Activated naive CD4-positive, alpha-beta T cell (primary cell): ENCODE measurements at places on chromosomes 4 and X.

GRCh38 chrX:154991039-154991438, 31.5 kb downstream of the F8 start:
- no peak for DNase-seq

GRCh38 chrX:112785344-112785743, 55.3 kb downstream of the AMOT start:
- no peak for DNase-seq

- no peak for DNase-seq
Observed at GRCh38 chr4:137707626-137708025, 175.3 kb upstream of the PCDH18 start.

DNA sequence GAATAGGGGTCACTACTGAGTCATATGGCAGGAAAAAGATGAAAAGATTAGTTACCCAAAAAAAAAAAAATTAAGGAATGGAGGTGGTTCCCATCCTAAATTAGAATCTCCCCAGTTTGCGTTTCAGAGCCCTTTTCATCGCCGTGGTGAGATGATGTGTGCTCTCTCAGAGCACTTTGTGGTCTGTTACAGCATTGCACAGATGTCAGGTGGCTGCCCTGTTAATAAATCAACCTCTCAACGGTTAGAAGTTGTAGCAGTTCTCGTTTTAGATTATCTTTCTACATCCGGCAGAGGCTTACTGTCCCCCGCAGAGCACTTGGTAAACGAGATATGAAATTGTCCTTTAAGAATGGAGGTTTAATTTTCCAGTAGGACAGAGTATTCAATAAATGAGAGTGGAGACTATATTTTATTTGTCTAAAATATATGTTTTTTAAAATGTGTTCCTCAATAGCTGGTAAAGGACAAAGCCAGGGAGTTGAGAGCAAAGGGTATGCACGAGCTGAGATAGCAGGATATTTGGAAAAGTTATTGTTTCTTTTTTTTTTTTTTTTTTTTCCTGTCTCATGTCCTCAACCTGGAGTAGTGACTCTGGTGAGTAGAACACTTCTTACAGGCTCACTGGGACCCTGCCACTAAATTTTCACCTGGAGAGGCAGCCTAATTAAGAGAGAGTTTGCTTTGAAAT, 26.9 kb downstream of the AFF1 start:
- no peak for DNase-seq

- DNase-seq: no peak
Observed at GRCh38 chr4:109276482-109277095, 25.9 kb downstream of the COL25A1 start.

DNA sequence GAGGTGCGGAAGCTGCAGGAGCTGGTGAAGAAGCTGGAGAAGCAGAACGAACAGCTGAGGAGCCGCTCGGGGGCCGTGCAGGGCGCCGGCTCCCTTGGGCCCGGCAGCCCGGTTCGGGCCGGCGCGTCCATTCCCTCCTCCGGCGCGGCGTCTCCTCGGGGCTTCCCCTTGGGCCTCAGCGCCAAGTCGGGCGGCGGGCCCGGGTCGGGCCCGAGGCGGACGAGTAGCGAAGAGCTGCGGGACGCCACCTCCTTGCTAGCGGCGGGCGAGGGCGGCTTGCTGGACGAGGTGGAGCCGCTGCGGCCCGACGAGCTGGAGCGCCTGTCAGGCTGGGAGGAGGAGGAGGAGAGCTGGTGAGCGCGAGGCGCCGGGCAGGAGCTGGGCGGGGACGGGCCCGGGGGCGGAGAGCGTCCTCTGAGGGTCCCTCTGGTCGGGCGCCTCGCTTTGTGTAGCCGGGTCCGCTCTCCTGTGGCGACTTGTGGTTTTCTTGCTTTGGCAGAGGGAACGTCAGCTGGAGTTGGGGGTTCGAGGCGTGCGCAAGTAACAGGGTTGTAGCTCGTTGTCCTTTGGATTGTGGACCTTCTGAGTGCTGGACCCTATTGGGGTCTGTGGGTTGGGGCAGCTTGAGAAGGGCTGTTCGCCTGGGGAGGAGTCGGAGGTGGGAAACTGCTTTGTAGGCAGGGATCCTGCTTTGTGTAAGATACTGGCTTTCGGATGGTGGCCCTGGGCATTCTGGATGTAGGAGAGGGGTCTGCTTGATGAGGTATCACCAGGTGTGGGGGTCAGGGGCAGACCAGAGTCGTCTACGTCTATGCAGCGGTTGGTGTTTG, 662 bp downstream of the SLAIN2 start:
- DNase-seq: peak; percentile 47

DNA sequence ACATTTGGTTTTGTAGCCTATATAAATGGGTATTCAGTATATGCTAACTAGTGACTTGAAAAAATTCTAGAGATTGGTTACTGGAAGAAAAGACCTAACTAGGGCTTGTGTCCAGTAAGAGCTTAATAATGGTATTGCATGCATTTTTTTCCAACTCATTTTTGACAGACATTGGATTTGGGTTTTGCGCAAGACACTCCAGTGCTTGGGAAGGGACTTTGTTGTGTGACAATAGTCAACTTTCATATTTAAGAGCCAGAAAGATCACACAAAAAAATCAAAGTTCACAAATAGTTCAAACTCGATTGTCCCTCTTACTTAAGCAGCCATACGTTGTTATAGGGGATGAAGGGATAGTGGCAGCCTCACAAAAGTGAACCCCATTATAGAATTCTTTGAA, 1.2 kb upstream of the HSD17B11 start:
- DNase-seq: no peak

DNA sequence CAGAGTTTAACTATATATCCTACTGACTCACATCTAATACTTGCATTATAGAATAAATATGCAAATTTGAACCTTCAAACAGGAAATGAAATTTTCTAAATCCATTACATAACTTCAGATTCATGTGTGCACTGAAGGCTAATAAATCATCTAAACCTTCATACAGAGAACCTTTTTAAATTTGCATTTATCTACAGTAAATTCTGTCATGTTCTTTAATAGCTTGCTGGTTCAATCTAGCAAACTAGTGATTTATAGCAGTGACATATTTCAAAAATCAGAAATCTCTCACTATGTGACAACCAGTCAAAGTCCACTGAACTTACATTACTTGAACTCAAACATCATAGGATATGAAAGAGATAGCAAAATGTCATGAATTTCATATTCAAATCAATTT, 65.1 kb downstream of the LRBA start:
- no peak for DNase-seq

DNA sequence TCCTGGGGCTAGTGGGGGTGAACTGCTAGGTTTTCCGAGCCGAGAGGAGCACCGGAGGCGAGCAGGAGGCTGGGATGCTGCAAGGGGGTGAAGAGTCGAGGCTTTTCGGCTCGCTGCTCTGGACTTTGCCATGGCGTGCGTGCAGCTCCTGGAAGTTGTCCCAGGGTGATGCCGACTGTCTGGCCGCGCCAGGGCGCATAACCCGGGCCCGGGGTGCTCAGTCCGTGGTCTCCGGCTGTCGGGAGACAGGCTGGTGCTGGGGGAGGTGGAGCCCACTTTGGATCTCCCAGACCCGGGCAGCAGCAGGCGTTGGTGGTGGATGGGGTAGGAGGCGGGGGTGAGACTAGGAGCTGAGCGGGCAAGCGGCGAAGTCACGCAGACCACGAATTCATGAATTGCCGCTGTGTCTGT, 793 bp downstream of the GRIA3 start:
- no peak for DNase-seq

- no peak for DNase-seq
Observed at GRCh38 chr4:136395212-136395722, 1137.0 kb downstream of the PCDH18 start.

- no peak for DNase-seq
Observed at GRCh38 chr4:157221895-157222770, 1.6 kb downstream of the GRIA2 start.

DNA sequence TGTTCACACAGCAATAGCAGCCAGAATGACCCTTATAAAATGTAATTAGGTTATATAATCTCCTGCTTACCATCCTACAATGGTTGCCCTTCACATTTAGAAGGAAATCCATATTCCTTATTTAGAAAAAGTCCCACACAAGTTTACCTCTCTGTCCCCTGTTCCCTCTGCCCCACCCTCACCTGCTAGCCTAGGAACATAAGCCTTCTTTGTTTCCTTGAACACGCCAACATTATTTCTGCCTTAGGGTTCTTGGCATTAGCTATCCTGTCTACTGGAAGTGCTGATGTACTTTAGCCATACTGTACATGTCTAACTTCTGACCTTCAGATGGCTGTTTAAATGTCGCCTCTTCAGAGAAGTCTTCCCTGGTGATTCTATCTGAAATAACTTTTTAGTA, 28.4 kb upstream of the USP53 start:
- DNase-seq: no peak

DNA sequence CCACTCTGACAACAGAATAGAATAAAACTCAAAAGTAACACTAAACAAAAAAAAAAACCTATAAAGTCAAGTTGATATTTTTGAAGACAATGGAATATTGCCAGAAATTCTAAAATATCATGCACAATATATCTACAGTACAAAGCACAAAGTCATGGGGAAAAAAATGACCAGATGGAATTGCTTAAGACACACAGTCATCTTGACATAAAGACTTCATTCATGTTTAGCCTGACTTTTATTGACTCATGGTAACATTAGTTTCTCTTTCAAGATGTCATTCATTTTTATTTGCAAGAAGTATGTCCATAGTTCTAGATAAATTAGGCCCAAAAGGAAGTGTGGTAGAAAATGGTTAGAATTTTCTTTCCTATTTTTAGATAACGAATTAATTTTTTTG, 259.1 kb downstream of the CAMK2D start:
- no peak for DNase-seq

DNA sequence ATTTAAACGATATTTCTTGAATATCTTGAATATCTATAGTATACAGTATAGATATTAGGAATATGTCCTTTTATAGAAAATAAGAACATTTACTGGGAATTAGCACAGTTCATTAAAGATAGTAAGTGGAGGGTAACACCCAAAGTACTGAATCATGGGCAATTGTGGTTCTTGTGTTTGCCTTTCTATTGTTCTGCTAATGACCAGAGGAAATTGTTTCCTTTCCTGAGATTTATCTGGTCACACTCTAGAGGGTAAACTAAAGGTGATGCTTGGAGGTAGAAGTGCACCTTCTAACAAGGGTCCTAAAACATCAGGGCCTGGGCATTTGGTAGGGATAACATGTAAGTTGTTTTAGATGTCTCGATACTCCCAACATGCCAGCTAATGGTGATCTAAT, 241.3 kb upstream of the SFRP2 start:
- DNase-seq: no peak

DNA sequence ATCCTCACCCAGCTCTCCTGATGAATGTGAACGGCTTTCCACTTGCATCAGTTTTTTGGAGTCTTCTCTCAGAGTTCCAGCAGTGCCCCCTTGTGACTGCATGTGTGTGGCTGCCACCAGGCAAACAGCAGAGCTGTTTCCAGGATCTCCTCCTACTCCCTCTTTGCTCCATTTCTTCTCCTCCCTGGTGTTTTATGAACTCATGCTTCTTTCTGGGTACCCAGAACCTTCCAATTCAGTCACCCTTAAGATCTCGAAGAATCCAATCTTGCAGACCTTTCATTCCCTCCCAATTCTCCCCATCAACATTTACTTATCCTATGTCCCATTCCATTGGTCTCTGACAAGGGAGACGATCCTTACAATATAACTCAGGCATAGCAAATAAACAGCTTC, 6.8 kb upstream of the TCEANC start:
- DNase-seq: no peak

DNA sequence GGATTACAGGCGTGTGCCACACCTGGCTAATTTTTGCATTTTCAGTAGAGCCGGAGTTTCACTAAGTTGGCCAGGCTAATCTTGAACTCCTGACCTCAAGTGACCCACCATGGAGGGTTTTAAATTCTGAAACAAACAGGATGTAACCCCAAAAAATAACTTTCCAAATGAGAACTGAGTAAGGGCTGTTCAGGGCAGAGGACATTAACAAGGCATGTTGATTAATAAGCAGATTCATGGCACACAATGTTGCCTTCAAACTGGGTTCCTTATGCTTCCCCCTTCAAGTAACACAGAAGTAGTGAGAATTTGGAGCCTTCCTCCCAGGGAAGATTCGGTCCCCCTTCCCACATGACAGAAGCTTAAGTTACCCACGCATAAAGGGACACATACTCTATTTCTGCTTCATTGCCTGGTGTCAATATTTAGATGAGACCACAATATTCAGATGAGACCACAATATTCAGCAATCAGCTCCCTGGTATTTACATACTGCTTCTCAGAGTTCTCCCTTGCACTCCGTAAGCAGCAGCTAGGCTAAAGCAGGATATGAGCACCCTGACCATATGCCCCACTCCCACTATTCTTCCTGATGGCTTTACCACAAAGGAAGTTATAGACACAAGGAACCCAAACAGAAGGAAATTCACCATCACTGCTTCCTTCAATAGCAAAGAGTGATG, 21.4 kb downstream of the GRSF1 start:
- no peak for DNase-seq

- no peak for DNase-seq
Observed at GRCh38 chrX:28127662-28128061, 146.4 kb upstream of the DCAF8L1 start.

DNA sequence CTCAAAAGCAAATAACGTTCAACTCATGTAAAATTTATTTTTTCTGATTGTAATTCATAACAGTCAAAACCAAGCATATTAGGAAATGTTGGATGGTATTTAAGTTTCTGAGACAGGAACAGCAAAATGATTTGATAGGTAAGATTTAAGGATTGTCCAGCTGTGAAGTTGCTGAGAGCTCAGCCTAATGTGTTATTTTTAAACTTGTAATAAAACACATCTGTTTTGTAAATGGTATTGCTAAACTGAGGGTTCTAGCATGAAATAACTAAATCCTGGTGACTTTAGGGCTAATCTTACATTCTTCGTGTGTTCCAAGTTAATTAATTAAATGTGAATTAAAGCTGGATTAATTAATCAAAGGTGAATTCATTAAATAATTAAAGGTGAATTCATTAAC, 13.3 kb downstream of the TLR10 start:
- DNase-seq: no peak

- DNase-seq: no peak
Observed at GRCh38 chr4:8760561-8760960, 111.1 kb downstream of the HMX1 start.

- no peak for DNase-seq
Observed at GRCh38 chr4:172983014-172983413, 185.6 kb upstream of the GALNT7 start.

DNA sequence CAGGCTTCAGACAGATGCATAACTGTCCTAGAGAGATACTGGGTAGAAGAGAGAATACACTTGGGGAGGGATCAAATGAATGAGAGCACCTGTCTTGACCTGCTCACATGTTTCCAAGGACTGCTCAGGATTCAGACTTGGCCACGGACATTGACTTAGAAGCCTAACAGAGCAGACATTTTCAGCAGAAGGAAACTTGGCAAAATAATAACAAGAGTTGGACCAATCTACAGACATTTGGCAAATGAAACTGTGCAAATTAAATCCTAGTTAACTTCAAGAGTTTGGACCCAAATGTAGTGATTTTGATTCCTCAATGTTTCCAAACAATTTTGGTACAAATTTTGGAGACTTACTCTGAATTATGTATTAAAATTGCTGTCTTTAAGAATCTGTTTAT, 223.9 kb downstream of the CAMK2D start:
- DNase-seq: no peak

- DNase-seq: no peak
Observed at GRCh38 chr4:81814987-81815541, 343.4 kb upstream of the RASGEF1B start.
